Epithelial cell of alveolus of lung (primary cell): ENCODE measurements at places on chromosomes 5 and 9. TPM values are rescaled to one million over a fixed set of nuclear protein-coding genes. Genes with fewer than 3 reads are reported as not detected.

The S1PR3 gene
- total RNA-seq, result 89.6 and 137 TPM in 2 replicates

The KIF27 gene
- 1.0 and 2.5 TPM in 2 replicates for total RNA-seq

The KCNMB1 gene
- not detected in 2 replicates for total RNA-seq

The F2R gene
- 111 and 137 TPM in 2 replicates for total RNA-seq

The PCDHGA2 gene
- 0.39 and 3.8 TPM in 2 replicates for total RNA-seq

The ACTBL2 gene
- total RNA-seq, result under 0.01 and 1.2 TPM in 2 replicates

The NREP gene
- 119 and 139 TPM in 2 replicates for total RNA-seq

The KLF4 gene
- total RNA-seq, result 9.2 and 10.0 TPM in 2 replicates

The ARID3C gene
- 0.13 TPM in 1 of 2 replicates, not detected in the other for total RNA-seq

The CCL28 gene
- 0.65 and 1.0 TPM in 2 replicates for total RNA-seq

The GCNT4 gene
- 0.32 and 0.65 TPM in 2 replicates for total RNA-seq

The MARCOL gene
- not detected in 2 replicates for total RNA-seq

The FAM78A gene
- 0.24 and 0.52 TPM in 2 replicates for total RNA-seq
